Dermis lymphatic vessel endothelial cell (primary cell): ENCODE measurements at places on chromosomes 1 and 21. TPM values are rescaled to one million over a fixed set of nuclear protein-coding genes. Genes with fewer than 3 reads are reported as not detected.

IGSF3 gene
- 40.5 and 56.0 TPM in 2 replicates for total RNA-seq

F13B gene
- total RNA-seq: not detected in 2 replicates

TARS2 gene
- 6.1 and 10.7 TPM in 2 replicates for total RNA-seq

ATAD3A gene
- 13.1 and 19.4 TPM in 2 replicates for total RNA-seq

SH2D5 gene
- total RNA-seq: 0.11 and 0.17 TPM in 2 replicates

OR10J1 gene
- not detected in 2 replicates for total RNA-seq

SLC35D1 gene
- 3.4 and 5.4 TPM in 2 replicates for total RNA-seq

RNF2 gene
- total RNA-seq: 31.1 and 35.2 TPM in 2 replicates
